ENCODE measurements at places on chromosomes 12 and 14.

DNA sequence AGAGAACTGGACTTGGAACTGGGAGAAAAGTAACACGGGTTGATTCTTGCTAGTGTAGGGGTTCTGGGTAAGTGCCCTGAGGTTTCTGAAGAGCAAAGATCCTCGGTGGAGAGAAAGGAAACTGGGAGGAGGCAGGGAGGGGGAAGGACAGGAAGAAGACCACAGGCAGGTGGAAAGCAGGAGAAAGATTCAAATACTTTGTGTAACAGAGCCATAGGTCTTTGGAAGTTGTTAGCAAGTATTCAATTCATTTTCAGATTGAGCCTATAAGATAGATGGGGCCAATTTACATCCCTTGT lies 1.3 kb downstream of the PNP start:
- DNase-seq: no peak

GRCh38 chr12:58654021-58654420 lies 266.3 kb downstream of the LRIG3 start:
- no peak for DNase-seq

GRCh38 chr12:55132816-55133215 lies 6.6 kb downstream of the OR9K2 start:
- DNase-seq: no peak

DNA sequence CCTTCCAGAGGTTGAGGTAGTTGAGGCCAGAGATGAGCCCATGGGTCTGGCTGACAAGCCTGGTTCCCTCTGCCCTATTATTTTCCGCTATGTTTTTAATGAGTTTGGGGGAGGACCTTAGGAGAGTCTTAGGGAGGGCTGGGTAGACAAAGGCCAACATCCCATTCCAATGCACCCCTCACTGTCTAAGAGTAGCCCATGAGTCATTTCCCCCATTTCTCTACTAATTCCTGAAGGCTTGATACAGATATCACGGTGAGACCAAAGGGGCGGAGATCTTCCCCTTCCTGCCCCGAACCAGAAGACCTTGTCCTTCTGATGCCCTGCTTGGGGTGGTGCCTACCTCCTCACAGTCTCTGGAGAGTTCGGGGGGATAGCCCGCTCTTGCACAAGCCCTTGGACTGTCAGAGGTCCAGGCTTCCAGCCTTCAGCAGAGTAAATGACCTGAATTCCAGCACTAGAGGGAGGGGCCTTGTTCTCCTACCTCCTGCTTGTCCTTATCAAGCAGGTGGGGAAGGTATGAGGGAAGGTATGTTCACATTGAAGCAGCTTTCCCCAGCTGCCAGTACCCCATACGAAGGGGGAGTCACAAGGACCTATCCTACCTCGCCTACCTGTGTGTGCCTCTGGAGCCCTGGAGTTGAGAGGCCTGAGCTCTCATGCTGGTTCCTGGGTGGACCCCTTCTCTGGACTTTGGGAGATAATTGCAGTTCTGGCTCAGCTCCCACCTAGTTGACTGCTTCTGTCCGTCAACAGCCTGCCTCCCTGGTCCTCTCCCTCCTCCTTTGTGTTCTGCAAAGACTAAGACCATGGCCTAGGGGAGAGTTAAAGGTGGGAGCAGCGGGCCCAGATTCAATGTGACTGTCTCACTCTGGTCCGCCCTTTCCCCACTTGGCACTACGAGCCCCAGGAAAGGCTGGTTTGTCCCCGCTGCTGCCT lies 3.7 kb downstream of the PSMB11 start:
- DNase-seq: no peak

DNA sequence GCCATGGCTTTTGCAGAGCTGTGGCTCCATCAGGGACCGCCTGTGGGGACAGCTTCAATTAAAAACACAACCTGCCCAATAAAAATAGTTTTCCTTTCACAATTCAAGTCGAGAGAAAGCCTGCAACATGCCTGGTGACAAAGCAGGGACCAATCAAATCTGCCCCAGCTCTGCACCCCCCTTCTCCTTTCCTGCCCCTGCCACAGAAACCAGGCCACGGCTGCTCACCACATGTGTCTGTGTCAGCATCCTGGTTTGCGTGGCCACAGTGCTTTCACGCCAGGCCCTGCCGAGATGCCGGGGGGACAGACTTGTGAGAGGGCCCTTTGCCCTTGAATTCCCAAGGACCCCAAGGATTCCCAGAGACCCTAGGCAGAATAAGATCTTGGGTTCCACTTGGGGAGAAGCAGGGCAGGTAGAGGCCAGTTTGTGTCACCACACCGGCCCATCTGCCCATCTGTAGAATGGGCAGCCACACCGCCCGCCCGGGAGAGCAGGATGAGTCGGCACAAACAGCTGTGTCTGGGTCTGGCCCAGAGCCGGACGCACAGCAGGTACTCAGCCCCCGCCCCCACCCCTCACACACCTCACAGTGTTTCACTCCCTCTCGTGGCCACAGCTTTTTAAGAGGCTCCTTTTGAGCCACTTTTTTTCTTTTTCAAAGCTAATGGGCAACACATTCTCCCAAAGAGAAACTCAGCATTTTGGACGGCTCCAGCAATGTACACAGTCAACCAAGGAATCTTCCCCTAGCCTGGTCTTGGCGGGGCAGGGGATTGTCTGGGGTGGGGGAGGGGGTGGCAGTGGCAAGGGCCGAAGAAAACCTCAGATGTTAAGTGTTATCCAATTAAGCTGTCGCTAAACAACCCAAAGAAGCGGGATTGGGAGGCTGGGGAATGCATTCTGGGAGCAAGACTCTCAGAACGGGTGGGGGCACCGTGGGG lies 41.5 kb downstream of the BCL11B start:
- DNase-seq: no peak

DNA sequence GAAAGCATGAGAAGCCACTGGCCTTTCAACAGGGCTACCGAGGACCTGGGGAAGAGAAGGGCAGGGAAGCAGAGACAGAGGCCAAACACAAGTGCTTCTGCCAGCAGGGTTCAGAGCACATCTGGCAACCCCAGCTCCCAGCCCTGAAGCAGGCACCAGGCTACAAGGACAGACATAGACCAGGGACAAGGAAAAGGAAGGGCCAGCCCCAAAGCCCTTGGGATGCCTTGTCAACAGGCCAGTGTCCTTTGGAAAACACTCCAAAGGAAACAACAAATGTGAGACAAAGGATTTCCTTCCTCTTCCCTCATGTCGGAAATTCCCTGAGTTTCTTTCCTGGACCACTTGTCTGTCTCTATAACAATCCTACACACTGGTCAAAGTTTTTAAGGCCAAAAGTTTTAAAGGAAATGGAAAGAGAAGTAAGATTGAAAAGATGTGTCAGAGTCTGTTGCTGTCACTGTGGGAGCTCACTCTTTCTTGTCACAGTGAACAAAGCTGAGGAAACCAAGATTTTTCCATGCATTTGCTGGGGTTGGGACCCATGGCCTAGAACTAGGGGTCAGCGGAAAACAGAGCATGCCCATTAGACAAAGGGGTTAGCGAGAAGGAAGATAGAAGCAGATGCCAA lies 59.4 kb downstream of the TTC9 start:
- DNase-seq: no peak

DNA sequence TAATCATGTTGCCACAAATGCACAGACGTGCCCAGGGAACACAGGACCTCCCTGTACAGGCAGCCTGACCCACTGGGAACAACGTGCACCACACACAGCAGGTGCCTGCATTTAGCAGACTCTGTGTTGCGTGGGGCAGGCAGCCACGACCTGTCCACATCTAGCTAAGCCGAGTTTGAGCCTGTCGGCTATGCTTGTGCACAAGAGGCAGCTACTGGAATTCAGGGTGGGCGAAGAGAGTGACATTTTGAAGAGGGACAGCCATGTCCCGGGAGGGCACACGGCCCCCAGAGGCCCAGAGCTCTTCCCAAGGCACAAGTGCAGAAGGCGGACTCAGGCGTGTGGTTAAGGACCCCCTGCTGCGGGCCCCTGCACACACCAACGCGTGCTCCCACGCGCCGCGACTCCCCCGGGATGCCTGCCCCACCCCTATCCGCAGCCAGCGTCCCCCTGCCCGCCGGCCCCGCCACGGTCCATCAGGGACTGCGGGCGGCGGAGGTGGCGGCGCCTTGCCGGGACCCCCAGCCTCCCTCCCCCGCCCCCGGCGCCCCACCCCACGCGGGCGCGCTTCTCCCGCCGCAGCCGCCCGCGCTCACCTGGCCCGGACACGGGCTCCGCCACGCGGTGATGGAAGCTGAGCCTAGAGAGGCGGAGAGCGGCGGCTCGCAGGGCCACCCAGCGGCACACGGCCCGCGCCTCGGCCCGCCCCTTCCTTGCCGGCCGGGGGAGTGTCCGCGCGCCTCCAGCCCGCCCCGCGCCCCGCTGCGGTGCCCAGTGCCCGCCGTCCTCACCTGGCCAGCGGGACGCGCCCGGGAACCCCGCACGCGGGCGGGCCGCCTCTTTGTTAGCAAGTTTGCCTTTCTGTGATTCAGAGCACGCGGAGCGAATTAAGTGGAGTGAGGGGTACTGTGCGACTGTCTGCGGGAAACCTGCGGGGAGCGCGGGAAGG lies 125.3 kb upstream of the PRMT8 start:
- DNase-seq: no peak

DNA sequence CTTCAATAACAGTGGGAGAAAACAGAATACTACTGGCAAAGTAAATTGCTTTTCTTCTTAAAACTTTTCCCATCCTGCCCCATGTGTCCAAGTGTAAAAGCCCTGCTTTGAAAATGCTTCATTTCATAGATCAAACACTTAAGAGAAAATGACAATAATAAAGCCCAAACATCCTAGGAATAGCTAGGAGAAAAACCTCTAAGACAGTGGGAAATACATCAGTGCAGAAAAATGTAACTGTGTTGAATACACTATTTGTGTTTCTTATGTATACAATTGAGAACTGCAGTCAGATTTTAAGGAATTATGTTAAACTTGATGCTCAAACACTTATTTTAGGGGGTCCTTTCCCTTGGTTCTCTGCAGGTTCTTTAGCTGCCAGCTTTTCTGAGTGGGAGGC lies 181.1 kb downstream of the MSRB3 start:
- DNase-seq: no peak

GRCh38 chr12:32561931-32562341 lies 117.2 kb upstream of the DNM1L start:
- no peak for DNase-seq

GRCh38 chr12:73301530-73301929 lies 1029.4 kb downstream of the TRHDE start:
- no peak for DNase-seq

GRCh38 chr12:110564471-110564991 lies 18.6 kb downstream of the PPTC7 start:
- no peak for DNase-seq

- no peak for DNase-seq
Measured at GRCh38 chr14:92792885-92793284, 1.2 kb upstream of the GOLGA5 start.

DNA sequence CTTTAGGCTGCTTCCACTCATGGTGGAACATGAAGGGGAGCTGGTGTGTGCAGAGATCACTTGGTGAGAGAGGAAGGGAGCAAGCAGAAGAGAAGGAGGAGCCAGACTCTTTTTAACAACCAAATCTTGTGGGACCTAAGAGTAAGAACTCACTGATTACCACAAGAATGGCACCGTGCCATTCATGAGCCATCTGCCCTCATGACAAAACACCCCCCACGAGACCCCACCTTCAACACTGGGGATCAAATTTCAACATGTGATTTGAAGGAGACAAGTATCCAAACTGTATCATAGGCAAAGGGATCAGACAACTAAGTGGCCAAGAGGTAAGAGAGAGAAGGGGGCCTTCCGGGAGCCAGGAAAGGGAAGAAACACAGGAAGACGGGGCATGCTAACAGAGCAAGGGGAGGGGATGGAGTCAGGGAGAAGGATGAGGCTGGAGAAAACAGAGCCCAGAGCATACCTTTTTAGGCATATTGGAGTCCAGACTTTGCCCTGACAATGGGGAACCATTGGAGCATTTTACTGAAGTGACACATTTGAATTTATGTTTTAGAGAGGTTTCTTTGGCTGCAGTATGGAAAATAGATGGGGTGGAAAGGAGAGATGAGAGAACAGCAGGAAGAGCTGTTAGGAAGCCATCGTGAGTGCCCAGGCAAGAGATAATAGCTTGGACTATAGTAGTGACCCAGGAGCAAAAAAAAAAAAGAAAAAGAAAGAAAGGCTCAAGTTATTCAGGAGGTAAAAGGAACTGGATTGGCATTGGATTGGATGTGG lies 204.4 kb upstream of the NUDT4 start:
- DNase-seq: no peak

DNA sequence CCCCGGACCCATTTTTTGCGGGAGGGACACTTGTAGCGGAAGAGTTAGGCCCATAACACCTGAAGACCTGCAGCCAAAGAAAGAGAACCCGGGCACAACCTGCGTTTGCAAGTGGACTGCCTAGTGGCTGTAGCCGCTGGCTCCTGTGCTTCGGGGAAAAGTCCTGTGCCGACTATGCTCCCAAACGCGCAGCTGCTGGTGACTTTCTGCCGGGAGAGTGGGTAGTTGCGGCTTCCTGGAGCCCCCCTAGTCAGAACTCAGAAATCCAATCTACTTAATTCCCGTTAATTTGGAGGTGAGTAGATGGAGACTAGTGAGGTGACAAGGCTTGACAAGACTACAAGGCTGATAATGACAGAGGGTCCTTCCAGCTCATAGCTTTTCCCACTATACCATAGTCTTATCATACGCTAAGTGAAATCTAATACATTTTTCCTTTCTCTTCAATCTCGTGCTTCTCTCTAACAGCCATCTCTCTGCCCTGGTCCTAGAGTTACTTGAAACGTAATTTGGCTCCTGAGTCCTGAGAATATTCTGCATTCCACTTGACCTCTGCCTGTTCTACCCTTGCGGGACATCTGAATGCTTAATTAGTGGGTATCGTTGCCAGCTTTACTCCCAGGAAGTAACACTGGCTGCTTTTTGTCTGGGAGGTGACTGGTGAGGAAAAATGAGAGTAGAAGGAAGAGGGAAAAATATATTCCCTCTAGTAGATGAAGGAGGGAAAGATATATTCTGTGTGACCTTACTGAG lies 556 bp downstream of the MTHFD1 start:
- DNase-seq: no peak

Measured in cerebellar nuclear complex (tissue), 1 donor.